ENCODE measurements at places on chromosomes 2 and 18.

DNA sequence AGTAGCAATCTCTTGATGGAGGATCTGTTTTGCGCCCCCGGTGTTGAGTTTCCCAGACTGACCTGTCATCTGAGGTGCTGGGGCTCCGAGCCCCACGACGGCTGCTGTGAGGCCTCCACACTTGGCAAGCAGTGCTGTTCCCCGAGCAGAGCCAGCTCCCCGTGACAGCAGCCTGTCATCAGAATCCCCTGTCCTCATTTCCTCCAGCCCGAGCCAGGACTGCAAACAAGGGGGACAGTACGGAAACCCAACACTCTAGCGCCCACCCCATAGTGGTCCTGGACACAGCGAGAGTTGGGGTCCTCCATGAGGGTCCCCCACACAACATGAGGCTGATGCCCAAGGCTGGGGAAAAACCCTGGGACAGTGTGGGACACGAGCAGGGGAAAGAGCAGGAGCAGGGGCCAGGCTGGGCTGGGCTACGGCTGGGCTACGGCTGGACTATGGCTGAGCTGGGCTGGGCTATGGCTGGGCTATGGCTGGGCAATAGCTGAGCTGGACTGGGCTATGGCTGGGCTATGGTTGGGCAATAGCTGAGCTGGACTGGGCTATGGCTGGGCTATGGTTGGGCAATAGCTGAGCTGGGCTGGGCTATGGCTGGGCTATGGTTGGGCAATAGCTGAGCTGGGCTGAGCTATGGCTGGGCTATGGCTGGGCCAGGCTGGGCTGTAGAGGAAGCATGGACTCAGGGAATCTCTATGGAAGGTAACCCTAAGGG lies 1.5 kb upstream of the KLHL30 start:
- DNase-seq = no peak

- no peak for DNase-seq
Measured at GRCh38 chr2:180742801-180743200, 237.6 kb upstream of the UBE2E3 start.

DNA sequence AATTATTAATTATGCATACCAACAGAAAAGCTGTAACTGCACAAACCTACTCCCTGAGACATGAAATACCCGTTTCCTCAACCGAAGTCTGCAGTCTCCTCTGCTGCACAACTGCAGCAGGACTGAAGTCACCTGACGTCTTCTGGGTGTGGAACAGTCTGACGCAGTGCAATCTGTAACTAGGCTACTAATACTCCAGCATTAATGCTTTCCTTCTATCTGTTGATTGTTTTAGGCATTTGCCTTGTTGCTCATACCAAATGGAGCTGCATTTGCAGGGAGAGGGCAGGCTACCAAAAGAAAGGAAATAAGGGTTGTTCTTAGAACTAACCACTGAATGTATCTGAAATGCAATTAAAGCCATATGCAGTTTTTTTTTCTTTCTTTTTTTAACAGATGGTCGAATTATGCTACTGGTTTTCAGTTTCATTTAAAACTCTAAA lies 40.1 kb downstream of the RTN4 start:
- no peak for DNase-seq

- DNase-seq = no peak
Measured at GRCh38 chr2:85843543-85843942, 45.2 kb downstream of the ST3GAL5 start.

DNA sequence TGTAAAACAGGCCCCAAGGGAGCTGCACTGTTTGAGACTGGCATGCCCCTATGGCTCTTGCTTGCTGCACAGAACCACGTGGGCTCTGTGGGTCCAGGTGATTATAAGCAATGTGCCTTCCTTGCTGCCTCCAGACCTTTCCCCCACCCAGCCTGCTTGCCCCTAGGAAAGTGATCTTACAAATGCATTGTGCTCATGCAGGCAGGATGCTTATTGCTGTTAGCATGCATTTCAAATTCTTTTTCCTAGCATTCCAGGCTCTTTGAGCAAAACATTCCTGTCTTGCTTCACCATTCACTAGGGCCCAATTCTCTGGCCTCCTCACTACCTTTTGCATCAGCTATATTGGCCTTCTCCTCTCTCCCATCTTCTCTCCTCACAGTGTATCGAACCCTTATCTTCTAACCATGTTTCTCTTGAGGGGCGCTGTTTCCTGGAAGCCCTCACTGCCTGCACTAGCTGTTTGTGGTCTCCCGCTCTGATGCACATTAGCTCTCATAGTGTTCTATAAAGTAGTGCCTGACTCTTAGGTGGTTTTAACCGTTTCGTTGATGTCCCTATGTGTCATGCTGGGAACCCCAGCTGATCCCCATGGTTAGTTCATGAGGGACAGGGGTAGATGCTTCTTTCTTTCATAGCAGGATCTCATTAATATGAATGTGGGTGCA lies 152.9 kb upstream of the EPAS1 start:
- no peak for DNase-seq

- no peak for DNase-seq
Measured at GRCh38 chr2:208607694-208608093, 201.1 kb downstream of the PTH2R start.

DNA sequence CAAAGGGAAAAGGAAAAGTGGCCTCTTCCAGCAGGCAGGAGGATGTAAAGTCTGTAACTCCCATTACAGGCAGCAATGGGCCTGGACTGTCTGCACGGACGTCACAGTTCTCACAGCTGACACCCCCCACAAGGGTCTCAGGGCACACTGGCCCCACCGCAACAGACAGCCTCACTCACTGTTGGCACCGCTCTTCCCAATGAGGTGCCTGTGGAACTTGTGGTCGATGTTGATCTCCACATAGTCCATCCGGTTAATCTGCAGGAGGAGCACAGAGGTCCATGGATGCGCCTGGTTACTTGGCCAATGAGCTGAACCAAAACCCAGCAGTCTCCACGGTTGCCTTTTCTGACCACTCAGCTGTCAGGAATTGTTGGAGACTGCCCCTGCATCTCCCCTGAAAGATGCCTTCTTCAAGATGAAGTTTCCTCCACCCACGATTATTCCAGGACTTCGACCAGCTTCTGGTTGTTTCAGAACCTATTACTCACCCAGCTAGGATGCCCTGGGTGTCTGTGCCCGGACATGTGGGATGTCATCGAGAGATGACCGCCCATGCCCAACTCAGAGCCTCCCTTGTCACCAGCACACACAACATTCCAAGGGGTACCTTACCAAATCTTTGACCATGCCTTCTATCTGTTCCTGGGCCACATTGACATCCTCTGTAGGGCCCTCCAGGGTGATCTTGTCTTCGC lies 62.5 kb downstream of the HDLBP start:
- no peak for DNase-seq

All from stimulated activated CD4-positive, alpha-beta T cell treated with anti-CD3 and anti-CD28 coated beads, TNF-alpha, amount 100 ng/mL, for 24 hours (primary cell).